ENCODE measurements at places on chromosomes 4 and X.

DNA sequence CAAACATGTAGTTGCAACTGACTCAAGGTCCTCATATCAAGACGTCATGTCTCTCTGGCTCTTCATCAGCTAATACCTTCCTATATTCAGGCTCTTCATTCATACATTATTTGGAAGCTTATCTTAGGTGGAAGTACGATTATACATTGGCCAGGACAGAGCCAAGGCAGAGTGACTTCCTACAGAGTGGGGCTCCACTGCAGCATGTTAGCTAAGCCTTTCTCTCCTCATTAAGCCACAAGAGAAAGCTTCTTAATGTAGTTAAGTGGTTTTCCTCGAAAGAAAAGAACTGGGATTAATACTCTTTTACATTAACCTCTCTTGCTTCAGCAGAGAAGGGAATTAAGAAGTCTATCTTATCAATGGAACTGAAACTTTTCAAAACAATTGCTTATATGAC, 15.0 kb downstream of the C4orf33 start:
- no peak for DNase-seq

DNA sequence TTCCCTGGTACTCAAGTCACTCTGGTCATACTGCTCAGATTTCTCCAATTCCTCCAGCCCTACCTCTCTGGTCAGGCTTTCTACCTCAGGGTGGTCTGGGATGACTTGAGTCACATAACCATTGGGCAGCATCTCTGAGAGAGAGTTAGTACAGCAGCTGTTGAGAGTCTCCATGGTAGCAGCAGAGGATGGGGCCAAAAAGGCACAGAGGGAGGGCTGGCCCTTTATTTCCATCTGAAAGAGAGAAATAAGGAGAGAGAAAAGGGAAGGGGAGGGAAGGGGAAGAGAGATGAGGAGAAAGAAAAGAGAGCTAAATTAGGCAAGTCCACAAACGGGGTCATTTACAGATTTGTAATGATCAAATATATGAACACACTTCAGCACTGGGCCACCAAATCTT, 149.1 kb upstream of the ARHGEF9 start:
- DNase-seq, result no peak

DNA sequence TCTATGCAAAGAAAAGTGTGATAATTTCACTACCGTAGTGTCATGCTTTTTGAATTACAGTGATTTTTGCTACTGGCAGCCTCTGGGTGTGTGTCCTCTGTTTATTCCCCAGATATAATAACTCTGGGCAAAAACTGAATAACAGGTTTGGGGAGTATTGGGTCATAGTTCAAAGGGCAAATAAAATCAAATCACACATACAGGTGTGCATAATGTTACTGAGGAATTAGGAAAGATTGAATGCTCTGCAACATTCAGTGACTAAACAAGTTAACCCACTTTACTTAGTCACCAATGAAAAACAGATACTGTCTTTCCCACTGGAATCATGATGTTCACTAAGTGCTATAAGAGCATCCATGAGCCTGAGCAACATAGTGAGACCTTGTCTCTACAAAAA, 224.3 kb downstream of the OPHN1 start:
- DNase-seq, result no peak

- no peak for DNase-seq
These were observed 55.7 kb downstream of the SEPSECS start for GRCh38 chr4:25104591-25104990.

- DNase-seq, result no peak
These were observed 27.1 kb downstream of the PAK3 start for GRCh38 chrX:111123125-111123524.

DNA sequence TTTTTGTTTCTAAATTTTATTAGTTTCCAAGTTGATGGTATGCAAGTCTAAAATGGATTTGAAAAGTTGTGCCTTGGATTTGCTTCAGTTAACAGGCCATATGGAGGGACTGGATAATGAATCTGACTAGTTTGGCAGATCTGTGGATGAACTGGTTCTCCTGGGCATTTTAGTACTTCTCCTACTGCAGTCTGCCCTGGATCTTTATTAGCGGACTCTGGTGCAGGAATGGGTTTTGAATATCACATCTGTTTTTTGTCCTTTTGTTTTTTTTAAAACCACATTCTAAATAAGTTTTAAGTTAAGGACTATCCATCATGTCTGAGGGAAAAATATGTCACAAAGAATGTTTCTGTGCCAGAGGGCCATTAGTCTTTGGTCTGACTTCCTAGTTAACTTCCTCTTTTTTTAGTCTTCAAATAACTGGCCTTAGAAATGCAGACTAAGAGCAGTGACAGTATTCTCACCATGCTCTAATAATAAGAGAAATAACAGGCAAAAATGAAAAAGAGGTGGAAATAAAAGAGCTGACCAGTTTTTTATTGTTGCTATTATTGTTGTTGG, 13.9 kb upstream of the DCK start:
- DNase-seq, result no peak

GRCh38 chr4:36183232-36183631, 61.1 kb downstream of the ARAP2 start:
- no peak for DNase-seq

DNA sequence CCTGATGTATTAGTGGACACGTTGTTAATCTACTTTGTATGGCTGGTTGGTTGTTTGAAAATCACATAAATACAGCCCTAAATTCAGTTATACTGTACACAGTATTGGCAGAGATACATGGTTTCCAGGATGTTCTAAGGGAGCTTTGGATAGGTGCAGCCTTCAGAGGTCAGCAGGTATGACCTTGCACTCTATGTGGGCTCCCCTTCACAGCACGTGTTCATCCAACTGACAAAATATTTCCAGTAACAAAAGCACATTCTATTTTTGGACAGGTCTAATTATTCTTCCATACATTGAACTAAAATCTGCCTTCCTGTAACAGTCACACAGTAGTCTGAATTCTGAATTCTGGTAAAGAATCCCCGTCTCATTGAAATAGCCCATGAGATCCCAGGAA, 92.8 kb upstream of the RAPGEF2 start:
- DNase-seq, result no peak

DNA sequence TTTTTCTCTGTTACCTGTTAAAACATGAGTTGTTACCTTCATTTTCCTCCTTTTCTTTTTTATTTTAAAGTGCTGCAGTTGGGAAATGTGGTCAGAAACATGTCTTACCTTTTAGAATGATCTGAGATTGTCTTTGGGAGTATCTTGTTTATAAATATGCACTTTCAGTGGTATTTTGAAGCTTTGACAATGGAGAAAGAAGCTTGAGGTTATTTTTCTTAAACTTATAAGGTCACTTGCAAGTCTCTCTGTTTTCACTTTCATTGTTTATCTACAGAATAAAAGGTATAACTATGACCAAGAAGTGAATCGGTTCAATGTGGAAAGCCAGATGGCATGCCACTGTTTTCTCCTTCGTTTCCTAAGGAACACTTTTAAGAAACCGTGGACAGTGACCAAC, 167.5 kb upstream of the SLC7A11 start:
- DNase-seq, result no peak

GRCh38 chr4:48756689-48757220, 23.3 kb downstream of the FRYL start:
- no peak for DNase-seq
